ENCODE measurements at places on chromosomes 5 and 9.

DNA sequence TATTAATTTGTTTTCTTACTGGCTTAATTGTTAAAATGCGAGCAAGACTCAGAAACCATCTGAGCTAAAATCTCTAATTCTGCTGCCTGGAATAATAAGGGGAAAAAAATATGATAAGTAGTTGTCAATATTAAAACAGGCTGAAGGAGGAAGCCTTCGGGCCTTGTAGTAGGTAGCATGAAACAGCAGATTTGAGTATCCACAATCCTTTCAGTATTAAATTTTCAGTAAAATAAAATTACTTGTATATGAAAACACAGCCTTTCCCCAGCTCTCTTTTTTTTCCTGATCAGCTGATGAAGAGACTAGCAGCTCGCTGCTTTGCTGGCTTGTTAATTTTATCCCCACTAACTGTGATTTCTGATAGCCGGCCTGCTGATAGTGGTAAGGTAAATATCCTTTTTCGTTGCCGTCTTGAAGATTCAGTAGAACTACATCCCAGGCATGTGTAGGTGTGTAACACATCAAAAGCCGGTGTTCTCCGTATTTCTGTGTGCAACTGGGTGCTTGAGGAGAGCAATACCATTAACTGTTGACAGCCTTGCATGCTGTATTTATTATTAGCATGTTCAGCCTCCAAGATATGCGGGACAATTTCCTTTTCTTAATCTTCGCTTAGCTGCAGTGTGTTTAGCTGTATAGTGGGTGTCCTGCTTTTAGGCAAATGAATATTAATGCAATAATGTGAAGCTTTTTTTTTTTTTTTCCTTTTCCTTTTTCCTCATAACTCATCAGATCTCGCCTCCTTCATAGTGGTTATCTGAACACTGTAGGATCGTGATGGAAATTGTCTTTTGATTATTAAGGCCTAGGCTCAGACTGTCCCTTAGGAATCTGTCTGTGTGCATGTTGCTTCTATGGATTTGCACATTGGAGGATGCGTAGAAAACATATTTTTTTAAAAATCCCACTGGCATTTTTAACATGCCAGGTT, 144.6 kb downstream of the SMARCA2 start:
- no peak for DNase-seq

DNA sequence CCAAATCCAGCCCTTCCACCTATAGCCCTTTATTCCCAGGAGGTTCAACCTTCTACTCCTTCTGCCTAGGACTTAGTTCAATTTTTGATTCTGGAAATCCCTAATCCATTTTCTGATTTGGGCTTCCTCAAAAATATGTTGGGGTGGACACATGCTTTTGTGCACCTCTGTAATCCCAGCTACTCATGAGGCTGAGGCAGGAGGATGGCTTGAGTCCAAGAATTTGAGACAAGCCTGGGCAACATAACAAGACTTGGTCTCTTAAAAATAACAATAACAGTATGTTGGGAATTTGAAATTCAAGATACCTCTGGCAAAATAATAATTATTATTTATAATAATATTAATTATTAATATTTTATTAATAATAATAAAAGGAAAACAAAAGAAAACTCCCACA, 188.7 kb upstream of the TLE4 start:
- no peak for DNase-seq

GRCh38 chr5:51968756-51969155, 585.5 kb downstream of the ISL1 start:
- DNase-seq, result no peak

DNA sequence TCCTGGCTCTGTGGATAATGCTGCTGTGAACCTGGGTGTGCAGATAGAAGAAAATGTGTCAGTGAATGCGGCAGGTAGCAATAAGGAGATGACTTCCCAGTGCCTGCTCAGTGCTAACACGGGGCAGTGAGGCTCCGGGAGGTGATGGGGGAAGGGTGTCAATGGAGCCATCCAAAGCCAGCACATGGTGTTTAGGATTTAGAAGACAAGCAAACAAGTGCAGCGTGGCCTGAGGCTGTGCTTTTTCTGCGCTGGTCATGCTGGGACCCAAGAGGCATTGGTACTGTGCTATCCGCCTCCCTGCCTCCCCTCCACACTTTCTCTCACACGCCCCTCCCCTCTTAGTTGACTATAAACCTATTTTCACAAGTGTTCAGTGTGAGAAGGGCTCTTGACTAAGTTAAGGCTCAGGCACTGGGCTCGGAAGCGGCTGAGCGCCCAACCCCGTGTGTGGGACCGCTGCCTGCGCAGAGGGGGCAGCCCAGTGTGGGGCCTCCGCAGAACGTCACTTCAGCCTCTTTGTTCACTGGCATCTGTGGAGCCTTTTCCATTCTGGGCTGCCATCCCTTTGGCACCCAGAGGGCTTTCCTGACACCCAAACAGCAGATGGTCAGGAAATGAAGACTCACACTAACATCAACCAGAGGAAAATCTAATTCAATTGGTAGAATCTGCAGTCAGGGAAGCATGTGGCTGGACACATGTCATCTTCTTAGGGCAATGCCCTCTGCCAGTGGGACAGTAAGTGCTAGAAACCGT, 21.8 kb upstream of the NINJ1 start:
- DNase-seq, result no peak

All from activated naive CD8-positive, alpha-beta T cell treated with anti-CD3 and anti-CD28 coated beads for 36 hours (primary cell).